ENCODE measurements at places on chromosomes 2 and 18.
A peak's percentile ranks its signal among the peaks of the same experiment; 100 is the strongest.

- DNase-seq: peak; percentile 7
These were observed 174.7 kb downstream of the MC4R start for GRCh38 chr18:60197671-60198462.

DNA sequence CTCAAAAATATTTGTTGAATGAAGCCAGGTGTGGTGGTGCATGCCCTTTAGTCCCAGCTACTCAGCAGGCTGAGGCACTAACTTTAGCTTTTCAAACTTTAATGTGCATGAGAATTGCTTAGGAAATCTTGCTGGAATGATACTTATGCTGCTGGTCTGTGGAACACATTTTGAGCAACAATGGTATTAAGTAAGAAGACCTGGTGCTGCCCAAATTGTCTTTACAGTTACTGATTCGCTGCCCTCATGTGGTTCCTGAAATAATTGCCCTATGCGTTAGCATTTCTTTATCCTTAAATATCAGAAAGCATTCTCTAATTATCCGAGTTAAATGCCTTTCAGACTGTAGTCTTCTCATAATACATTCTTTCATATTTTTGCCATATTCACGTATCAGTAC is 76.0 kb upstream of the SESTD1 start:
- DNase-seq: no peak

- DNase-seq: no peak
These were observed 173.7 kb downstream of the CELF4 start for GRCh38 chr18:37391698-37392548.

GRCh38 chr2:38167968-38168350 is 92.0 kb upstream of the CYP1B1 start:
- no peak for DNase-seq

DNA sequence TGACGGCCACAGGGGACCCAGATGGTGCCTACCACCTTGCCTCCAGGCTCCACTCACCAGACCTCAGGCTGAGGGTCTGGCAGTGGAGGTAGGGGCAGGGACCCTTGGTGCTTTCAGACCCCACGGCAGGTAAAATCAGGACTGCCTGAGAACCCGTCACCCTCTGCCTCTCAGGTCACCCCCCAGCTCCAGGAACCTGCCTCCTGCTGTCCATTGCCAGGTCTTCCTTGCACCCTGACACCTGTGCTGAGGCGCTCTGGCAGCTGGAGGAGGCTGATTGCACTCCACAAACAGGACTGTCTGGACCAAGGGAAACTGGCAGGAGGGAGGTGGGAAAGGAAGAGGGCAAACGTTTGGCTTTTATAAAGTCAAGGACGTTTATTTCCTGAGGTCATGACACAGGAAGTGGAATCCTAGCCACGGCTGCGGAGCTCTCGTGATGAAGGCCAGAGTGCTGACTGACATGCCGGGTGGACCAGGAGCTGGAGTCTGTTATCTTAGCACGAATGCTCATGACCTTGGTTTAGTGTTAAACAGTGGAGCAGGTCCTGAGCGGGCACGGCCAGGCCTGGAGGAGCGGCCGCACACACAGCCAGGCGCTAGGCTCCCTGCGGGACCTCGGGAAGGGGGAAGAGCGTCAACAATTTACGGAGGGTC is 40.5 kb downstream of the ANO7 start:
- DNase-seq: no peak

- no peak for DNase-seq
These were observed 268.3 kb downstream of the KLHL29 start for GRCh38 chr2:23653326-23653725.

DNA sequence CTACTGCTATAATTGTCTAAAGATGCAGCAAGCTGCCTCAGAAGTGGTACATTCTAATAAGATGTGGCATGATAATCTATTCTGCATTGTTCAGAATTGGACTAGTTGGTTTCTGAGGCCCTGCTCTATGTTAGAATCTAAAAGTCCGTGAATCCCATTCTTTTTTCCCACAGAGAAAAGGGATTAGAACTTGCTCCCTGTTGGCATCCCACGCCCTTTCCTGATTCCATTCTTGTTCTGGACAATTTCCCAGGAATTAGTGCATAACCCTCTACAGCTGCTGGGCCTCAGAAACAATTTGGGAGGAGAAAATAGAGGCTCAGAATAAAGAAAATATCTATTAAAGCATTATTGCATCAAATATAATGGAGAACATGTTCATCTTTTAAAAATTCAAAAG is 282.7 kb downstream of the NRXN1 start:
- peak; percentile 10 for DNase-seq

DNA sequence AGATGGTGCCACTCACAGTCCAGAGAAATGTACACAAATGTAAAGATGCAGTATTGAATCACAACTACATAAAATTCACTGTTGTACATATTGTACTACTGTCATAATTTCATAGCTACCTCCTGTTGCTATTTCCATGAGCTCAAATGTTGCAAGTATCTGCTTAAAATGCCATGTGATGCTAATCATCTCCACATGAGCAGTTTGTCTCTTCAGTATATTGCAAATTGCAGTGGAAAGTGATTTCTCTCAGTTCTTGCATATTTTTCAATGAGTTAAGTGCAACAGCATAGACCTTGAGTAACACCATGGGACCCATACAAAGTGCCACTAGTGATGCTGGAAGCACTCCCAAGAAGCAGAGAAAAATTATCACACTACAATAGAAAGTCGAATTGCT is 51.9 kb downstream of the MAIP1 start:
- DNase-seq: no peak

DNA sequence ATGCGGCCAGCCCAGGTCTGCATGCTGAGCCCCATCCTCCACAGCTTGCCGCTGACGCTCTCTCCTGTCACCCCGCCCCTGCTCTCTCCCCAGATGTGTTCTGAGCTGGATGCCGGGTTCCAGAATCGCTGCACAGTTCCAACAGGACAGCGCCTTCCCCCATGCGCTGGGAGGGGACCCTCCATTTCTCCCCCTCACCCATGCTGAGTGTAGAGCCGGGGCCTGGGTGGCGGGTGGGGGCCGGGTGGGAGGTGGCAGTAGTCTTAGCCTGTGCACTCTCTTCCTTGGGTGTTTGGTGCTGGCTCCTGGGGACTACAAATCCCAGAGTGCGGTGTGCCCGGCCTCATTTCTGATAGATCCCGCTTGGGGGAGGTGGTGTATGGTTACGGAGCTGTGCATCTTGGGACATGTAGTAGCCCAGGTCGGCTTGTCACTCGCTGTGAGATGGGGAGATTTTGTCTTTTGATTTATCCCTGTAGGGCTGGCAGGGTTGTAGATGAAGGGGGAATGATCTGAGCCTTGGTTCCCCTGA is 6.8 kb downstream of the DNAJB2 start:
- peak; percentile 49 for DNase-seq

GRCh38 chr2:33602201-33602830 is 3.2 kb upstream of the FAM98A start:
- DNase-seq: no peak

DNA sequence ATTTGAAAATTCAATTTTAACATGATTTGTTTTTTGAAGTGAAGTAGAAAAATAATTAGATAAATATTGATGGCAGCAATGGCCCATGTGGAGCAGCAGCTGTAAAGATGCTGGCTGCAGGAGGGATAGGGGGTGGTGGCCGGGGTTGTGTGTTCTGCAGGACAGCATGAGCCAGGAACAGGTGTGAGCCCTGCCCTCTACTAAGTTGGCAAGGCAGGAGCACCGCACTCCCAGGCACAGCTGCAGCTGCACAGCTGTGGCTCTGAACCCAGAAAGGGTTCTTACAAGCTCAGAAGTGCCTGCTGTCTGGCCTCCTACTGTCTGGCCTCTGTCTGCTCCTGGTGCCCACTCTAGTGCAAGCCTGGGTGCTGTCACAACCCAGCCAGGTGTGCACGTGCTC is 10.0 kb upstream of the DUSP19 start:
- no peak for DNase-seq

GRCh38 chr2:149492923-149493322 is 94.7 kb downstream of the MMADHC start:
- DNase-seq: no peak

GRCh38 chr2:98847853-98848252 is 88.2 kb downstream of the CRACDL start:
- no peak for DNase-seq

- DNase-seq: no peak
These were observed 58.3 kb upstream of the NCOA1 start for GRCh38 chr2:24432735-24433134.

GRCh38 chr2:72173640-72174321 is 26.1 kb upstream of the CYP26B1 start:
- no peak for DNase-seq

DNA sequence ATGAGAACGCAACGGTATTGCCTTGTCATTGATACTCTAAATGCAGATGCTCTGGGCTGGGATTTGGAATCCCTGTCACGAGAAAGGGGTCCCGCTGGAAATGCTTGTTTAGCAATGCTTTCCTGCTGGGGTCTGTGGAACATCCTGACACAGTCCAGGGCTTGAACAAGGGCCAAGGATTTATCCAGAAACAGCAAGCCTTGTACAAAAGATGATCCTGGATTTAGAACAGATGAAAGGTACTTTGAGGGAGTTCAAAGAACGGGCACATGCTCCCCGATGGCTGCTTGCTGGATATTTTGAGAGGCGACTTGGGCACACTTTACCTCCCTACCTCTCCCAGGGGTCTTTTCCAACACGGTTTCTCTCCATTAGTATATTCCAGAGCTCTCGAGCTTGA is 108.1 kb upstream of the CELF4 start:
- no peak for DNase-seq

- no peak for DNase-seq
These were observed 18.2 kb upstream of the TMEM247 start for GRCh38 chr2:46461011-46461674.

DNA sequence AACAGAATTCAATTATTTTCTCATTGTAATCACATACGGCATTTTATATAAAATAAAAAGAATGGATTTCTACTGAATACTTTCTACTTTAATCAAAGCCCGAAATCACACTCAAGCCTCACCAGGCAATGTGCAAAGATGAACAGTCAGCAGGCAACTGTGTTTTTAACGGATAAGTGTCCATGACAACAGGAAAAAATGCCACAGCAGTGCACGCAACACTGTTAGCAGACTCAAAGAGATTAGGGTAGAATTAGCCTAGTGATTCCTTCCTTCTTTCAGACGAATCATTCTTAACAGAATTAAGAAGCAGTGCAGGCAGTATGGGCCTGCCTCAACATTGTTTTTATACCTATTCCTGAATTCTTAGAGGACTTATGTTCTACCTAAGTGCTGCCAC is 135.6 kb downstream of the CDH2 start:
- DNase-seq: no peak

- DNase-seq: no peak
These were observed 31.2 kb downstream of the MARCHF4 start for GRCh38 chr2:216341121-216341520.

- DNase-seq: no peak
These were observed 685.2 kb downstream of the IRS1 start for GRCh38 chr2:226114436-226114835.

DNA sequence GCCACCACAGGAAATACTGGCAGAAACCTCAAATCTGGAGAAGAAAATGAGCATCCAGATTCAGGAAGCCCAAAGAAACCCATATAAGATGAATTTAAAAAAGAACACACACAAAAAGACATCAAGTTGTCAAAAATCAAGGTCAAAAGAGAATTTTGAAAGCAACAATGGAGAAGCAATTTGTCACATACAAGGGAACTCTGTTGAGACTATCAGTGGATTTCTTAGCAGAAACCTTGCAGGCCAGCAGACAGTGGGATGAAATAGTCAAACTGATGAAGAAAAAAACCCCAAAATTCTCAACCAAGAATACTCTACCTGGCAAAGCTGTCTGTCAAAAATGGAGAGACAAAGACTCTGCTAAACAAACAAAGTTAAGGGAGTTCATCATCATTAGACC is 272.6 kb downstream of the ADCYAP1 start:
- no peak for DNase-seq

DNA sequence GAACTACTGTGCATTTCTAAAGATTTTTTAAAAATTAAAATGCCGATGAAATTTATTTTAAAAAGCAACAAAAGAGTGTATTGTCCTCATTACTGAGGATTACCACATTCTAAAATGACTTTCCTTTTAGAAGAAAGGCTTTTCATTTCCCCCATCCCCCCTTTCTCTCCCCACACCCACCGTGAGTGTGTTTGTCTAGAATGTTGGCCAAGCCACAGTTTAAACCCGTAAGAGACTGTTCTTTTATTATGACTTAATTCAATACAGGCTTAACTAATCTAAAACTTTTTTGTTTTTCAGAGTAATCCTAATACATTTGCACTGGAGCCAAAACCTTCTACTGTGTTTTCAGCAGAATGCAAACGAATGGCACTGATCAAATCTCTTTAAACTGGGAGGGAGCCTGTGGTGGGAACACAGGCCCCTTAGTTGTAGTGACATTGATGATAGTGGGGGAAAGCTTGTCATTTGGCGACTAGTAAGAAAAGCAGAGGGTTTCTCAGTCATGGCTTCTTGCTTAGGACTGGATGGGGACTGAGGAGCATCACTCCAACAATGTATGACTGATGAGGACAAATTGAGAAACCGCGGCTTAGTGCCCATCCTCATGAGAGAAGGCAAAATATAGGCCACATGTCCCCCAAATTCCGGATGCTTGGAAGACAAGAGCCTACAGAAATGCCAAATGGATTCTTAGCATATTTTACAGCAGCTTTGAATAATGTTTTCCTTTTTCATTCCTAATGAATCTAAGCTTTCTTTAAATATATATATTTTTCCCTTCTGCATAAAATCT is 154.0 kb upstream of the SMIM21 start:
- DNase-seq: peak; percentile 32

- DNase-seq: no peak
These were observed 195.7 kb downstream of the CDH20 start for GRCh38 chr18:61528961-61529360.

GRCh38 chr2:213156717-213157116 is 5.3 kb upstream of the IKZF2 start:
- no peak for DNase-seq

DNA sequence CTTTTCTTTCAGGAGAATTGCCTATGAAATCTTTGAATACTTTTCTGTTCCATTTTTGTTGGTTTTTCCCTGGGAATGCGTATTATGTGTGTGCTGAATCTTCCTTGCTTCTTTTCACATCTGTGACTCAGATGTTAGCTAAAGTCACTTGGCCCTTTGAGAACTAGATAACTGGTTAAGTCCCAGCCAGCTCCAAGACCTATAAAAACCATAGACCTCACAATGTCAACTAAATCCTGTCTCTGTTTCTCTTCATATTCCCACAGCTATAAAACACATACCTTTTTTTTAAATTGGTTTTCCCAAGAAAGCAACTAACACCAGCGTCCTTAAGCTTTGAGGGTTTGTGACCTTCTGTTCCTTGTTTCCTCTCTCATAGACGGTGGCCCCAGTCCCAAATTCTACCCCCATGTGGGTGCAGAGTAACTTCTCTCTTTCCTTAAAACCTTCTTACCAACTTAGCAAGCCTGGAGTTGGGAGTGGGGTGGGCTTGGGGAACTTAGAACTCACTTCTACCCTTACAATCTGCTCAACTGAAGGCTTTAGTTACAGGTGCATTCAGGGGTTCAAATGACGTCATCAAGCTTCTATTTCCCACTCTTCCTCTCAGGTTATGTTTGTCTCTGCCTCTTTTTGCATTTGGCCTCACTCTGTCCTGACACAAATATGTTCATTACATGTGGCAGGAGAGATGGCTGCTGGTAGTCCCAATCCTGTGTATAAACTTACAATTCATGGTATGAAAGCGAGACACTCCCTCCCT is 58.1 kb upstream of the TGIF1 start:
- DNase-seq: no peak

- DNase-seq: no peak
These were observed 41.8 kb upstream of the NAB1 start for GRCh38 chr2:190607014-190607597.

All from fibroblast of skin of left quadriceps (primary cell).